Stimulated activated CD4-positive, alpha-beta T cell treated with anti-CD3 and anti-CD28 coated beads, TNF-alpha, amount 100 ng/mL, for 48 hours (primary cell): ENCODE measurements at places on chromosomes 7 and 10.

- DNase-seq: peak; percentile 55
Measured at GRCh38 chr10:119133949-119134348, 30.0 kb downstream of the DENND10 start.

GRCh38 chr7:74306730-74307469 lies 17.7 kb downstream of the CLIP2 start:
- DNase-seq: no peak

- DNase-seq: no peak
Measured at GRCh38 chr7:91165006-91165845, 99.0 kb upstream of the FZD1 start.

- DNase-seq: no peak
Measured at GRCh38 chr7:110130669-110131068, 960.3 kb upstream of the LRRN3 start.

DNA sequence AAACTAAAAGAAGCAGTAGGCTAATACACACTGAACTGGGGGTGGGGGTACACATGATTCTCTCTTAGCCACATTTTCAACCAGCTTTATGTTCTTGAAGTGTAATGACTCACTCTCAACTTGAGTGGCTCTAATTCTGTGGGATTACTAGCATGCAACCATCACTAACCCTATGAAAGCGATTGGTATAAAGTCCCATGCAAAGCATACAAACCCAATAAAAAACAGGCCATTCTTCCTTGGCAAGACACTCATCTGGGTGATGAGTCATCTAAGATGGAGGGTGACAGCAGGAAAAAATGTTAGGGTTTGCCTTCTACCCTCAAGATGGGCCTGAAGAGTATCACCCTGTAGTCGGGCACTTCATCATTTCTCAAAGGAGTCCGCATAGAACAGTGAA lies 14.9 kb upstream of the PON3 start:
- no peak for DNase-seq

GRCh38 chr10:48249763-48250351 lies 24.6 kb downstream of the FRMPD2 start:
- no peak for DNase-seq

GRCh38 chr10:62259998-62260397 lies 8.6 kb downstream of the RTKN2 start:
- no peak for DNase-seq

- DNase-seq: no peak
Measured at GRCh38 chr10:74822101-74822500, 4.3 kb upstream of the KAT6B start.

GRCh38 chr10:128812000-128812399 lies 655.0 kb upstream of the MGMT start:
- no peak for DNase-seq

- no peak for DNase-seq
Measured at GRCh38 chr7:15068324-15068723, 165.8 kb upstream of the DGKB start.

- no peak for DNase-seq
Measured at GRCh38 chr10:78804411-78805032, 264.2 kb upstream of the ZMIZ1 start.

DNA sequence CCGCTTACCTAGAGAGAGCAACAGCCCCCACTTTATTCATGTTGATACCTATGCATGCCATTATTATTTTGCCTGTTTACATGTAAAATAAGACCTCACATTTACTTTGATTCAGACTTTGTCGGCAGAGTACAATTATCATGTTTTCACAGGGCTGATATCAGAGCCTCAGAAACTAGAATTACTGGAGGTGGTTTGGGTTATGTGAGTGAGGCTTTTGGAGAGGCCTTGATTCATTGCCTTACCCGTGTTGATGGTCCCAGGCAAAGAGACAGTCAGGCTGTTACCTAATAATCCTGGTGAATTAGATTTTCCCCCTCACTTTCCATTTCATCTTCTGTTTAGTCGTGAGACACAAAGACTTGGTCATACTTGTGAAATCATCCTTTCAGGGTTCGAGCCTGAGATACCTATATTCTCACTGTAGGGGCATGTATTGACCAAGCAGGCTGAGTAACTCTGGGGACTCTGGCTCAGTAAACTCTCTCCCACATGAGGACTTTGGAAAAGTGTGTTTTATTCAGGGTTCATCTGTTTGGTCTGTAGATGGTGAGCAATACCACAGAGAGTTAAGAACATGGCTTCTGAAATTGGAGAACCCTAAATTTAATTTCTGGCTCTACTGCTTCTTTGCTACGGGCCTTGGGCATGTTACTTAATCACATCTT lies 150.9 kb downstream of the CELF2 start:
- DNase-seq: no peak

DNA sequence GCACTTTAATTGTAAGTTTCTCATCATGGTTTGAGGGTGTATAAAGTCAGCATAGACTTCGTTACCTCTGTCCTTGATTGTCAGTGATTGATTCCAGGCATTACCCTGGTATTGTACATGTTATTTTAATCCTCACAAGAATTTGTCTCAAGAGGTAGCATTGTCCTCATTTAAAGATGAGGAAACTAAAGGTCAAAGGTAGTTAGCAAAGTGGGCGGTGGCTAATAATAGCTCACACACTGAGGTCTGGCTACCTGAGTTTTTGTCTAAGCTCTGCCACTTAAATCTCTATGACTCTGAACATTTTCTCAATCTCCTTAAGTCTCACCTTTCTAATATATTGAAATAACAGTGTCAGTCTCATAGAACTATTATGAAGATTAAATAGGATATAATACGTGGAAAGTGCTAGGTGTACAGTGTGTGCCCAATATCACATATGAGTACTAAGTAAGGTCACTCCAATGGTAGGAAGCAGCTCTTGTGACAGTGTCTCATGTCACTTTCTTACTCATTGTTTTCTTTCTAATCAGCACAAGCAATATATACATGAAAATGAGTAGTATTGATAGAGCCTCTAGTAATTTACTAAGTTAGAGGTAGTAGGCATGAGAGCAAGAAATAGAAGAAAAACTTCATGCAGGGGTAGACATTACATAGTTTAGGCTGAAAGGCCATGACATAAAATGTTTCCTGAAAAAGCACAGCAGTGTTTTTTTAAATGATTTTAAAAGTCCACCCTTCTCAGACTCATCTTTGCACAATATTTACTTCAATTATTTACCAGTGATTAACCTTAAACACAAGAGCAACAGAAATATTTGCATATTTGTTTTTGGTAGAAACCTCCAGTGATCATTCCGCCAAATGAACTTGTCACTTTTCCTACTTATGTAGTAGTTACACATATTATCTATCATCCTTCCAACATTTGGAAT lies 21.0 kb downstream of the AHR start:
- DNase-seq: no peak

GRCh38 chr10:112834751-112835181 lies 115.3 kb upstream of the TCF7L2 start:
- DNase-seq: no peak

DNA sequence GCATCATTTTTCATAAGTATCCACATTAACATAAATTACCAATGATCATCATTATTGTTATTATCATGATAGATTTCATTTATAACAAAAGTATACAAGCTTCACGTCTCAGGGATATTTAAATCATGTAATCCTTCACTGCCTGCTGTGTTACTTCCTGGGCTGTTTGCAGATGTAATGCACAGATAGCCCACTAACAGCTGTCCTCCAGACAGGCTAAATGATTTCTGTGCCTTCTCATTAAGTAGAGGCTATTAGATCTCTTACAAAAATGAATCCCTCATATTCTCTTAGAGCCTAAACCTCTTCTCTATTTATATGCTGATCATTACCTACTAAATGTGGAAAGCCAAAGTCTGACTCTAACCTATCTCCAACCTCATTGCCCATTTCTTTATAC lies 9.3 kb downstream of the PCLO start:
- no peak for DNase-seq

- no peak for DNase-seq
Measured at GRCh38 chr7:124263232-124263827, 230.5 kb upstream of the TMEM229A start.

- DNase-seq: no peak
Measured at GRCh38 chr10:122116331-122116730, 127.4 kb downstream of the TACC2 start.

DNA sequence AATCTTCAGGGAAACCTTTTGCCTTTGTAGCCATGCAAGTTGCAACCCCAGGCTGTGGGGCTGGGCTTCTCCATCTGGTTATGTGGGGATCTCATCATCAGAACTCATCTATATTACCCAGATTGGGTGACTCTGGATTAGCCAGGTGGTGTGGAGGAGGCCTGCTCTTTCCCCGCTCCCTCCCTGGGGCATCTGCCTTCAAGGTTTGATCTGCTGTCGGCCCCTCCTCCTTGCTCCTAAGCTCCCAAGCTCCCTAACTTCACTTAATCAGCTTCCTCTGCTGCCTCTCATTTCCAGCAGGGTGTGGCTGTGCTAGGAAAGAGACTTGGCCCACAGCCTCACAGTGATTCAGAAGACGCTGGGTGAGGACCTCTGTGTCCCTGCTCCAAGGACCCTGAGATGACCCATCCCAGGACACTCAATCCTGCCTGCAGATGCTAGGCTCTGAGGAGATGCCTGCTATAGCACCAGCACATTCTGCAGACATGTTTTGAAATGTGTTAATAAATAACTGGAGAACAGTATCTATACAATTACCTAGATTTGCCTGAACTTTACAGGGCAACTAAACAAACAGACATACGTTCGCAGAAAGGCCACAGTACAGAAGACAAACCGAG lies 392.1 kb upstream of the PODXL start:
- no peak for DNase-seq

DNA sequence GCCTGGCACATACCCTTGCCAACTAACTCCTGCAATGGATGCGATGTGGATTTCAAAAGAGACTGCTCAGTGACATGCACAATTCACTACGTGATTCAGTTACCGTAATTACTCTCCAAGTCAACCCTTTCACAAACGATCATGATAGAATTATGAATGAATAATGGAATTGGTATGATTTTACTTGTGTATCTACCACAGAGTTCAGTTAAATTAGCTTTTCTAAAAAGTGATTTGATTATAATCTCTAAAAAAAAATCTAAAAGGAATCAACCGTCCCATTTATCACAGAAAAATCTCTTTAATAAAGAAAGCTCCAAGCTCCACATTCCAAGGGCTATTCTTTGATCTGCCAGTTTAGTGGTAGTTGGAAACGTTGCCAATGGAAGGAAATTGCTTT lies 30.4 kb upstream of the RSU1 start:
- DNase-seq: no peak

- DNase-seq: no peak
Measured at GRCh38 chr7:104217620-104218019, 9.8 kb upstream of the ORC5 start.

GRCh38 chr10:98235846-98236245 lies 32.1 kb downstream of the LOXL4 start:
- DNase-seq: no peak

DNA sequence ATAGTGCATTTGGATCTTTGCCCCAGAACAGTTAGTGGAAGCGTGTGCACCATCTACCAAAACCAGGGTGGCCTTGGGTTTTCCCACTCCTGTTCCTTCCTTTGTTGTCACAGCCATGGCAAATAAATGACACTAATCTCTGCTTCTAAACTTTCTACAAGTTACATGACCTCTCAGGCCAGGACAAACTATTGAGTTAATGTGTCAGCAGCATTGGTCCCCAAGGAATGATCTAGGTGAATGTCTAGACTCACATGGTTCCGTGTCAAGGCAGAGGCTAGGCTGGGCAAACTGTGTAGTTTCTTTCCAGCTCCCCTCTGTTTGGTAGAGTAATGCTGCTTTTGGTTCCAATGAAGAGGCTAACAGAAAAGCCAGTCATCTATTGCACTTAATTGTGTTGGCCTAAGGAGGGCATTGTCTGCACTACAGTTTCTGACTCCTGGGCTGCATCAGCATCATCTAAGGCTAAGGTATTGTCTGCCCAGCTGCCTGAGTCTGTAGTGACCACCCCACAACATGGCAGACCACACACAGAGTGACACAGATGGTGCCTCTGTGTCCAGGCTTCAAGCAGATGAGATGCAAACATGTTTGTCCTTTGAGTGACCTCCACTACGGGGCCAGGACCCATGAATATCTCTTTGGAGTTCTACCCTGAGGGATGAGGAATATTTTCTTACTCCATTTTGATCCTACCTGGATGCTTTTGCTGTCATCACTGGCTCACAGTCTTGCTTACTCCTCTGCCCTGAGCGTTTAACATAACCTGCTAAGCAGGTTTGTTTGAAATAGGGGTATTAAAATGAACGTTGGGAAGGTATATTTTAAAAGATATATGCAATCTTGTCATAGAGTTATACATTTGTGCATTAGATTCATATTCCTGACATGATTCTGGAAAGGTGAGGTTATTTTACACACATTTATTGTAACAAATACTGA lies 1.7 kb downstream of the CYP3A4 start:
- DNase-seq: no peak

- DNase-seq: no peak
Measured at GRCh38 chr10:104501864-104502579, 139.1 kb upstream of the SORCS3 start.

- no peak for DNase-seq
Measured at GRCh38 chr7:46207931-46208634, 287.0 kb upstream of the IGFBP3 start.

GRCh38 chr10:49596493-49596809 lies 13.7 kb upstream of the SLC18A3 start:
- DNase-seq: no peak

GRCh38 chr7:46468753-46469356 lies 547.8 kb upstream of the IGFBP3 start:
- DNase-seq: no peak

GRCh38 chr10:88032566-88032965 lies 169.1 kb downstream of the PTEN start:
- no peak for DNase-seq
